ENCODE measurements at places on chromosomes 11 and 22. TPM values are rescaled to one million over a fixed set of nuclear protein-coding genes. Genes with fewer than 3 reads are reported as not detected.

Gene C22orf31
- not detected for total RNA-seq

Gene TRIM49
- not detected for total RNA-seq

Gene LRRN4CL
- total RNA-seq: 1.3 TPM

Gene CASP5
- total RNA-seq: not detected

Gene FAU
- 229 TPM for total RNA-seq

Measured in SK-MEL-5 (cell line).